ENCODE measurements at places on chromosomes 7 and 10. TPM values are rescaled to one million over a fixed set of nuclear protein-coding genes. Genes with fewer than 3 reads are reported as not detected.

Gene PRPS1L1
- not detected for polyA plus RNA-seq

Gene MLLT10
- polyA plus RNA-seq: 16.1 TPM

DNA sequence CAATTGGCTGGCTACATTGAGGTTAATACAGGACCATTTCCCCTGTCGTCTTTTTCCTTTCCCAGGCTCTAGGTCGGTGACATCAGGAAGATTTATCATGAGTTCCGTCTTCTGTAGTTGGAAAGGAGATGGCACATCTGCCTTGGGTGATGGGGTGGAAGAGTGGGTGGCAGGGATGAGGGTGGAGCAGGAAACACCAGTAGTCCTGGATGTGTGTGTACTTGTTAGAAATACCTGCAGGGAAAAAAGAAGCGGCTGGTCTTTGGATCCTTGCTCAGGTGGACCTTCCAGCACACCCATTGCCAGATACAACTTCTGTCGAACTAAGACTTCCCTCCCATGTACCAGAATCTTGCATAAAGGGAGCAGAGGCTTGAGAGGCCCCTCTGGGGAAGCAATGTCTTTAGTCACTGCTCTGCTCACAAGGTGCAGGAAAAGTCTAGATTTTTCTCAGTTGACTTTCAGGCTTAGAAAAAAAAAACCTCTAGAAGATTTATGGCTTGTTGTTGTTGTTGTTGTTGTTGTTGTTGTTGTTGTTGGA lies 516.8 kb upstream of the GALNT17 start:
- no peak for DNase-seq

GRCh38 chr7:136405931-136406777 lies 429.0 kb upstream of the MTPN start:
- peak; percentile 67 for DNase-seq

- no peak for DNase-seq
These were observed 25.2 kb upstream of the OTUD1 start for GRCh38 chr10:23413629-23414089.

- no peak for DNase-seq
These were observed 139.2 kb downstream of the LCOR start for GRCh38 chr10:96971324-96971723.

DNA sequence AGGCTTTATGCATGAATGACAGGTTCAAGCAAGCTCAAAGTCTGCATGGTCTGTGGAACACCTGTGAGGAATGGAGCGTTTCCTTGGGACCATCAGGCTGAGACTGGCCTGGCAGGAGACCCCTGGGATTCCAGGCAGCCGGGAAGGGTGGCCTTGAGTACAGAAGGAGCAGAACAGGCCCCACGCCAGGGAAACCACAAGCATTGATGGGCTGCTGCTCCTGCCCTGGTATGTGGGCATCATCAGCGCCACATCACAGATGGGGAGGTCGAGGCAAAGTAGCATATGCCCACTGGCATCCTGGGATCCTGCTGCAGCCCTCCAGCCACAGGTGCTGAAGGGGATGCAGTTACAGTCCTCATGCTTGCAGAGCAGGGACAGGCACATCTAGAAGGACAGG lies 40.9 kb downstream of the ANTXRL start:
- no peak for DNase-seq

Gene SLC16A12
- 0.23 TPM for polyA plus RNA-seq

GRCh38 chr10:125797994-125798662 lies 22.5 kb upstream of the MMP21 start:
- DNase-seq: no peak

DNA sequence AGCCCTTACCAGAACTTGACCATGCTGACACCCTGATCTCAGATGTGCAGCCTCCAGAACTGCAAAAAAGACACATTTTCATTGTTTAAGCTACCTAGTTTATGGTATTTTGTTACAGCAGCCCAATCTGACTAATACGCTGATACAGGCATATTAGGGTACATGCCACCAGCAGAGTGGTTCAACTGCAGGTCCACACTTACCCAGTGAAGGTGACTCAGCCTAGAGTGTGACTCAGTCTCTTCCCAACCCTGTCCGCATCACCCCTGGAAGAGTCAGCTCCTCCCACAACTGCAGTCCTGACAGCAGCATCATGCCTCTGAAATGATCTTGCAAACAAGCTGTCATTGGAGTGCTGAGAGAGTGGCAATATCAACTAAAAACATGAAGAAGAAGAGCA lies 30.8 kb upstream of the GOT1 start:
- DNase-seq: no peak

DNA sequence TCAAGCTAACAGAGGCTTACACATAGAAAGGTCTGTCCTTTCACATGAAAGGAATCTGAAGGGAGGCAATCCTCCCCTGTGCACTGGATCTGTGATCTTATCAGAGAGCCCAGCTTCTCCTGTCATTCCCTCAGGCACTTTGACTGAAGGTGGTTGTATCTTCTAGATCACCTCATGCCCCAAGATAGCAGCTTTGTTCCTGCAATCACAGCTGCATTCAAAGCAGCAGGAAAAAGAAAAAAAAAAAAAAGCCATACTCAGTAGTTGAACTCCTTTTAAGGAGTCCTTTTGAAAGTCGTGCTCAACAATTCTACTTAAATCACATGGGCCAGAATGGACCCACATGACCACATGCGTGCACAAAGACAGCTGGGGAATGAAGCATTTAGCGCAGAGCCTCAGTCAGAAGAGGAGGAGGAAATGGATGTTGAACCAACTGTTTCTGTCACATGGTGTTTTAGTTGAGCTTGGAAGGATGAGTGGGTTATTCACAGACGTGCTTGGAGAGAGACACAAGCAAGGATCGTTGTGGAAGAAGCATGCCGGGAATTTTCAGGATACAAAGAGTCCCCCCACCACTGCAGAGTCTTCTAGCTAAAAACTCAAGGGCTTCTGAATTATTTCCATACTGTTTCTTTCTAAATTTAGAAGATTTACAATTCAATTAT lies 13.0 kb upstream of the PFKP start:
- peak; percentile 71 for DNase-seq

- no peak for DNase-seq
These were observed 70.5 kb upstream of the ABI1 start for GRCh38 chr10:26931223-26931622.

- DNase-seq: no peak
These were observed 14.2 kb downstream of the LEP start for GRCh38 chr7:128255271-128255670.

Gene EGFR
- 5.5 TPM for polyA plus RNA-seq

DNA sequence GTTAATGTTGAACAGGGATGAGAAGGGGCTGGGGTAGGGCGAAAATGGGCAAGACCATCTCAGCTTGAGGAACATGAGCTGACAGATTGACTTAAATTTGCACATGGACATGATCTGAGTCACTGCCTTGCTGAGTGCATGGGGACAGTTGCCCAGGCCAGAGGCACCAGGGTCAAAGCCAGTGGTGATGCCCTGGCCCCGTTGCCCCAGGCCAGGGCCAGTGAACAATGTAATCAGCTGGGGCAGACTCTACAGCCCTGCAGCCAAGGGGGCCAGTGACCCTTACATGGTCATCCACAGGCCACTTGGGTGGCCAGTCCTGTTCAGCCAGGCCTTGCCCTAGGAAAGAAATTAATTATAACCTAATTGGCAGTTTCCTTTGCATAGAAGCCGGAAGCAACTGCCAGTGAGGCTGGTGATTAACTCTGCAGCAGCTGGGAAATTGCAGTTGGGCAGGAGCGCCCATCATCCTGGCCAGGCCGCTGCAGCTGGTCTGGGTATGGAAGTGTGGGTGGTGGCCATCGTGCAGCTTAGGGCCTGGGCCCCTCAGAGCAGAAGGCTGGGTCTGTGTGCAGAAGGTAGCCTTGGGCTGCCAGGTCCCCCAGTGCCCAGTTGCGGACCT lies 9.6 kb downstream of the RET start:
- DNase-seq: no peak

- no peak for DNase-seq
These were observed 3.2 kb downstream of the TCAF1 start for GRCh38 chr7:143898810-143899209.

Gene PTF1A
- not detected for polyA plus RNA-seq

Gene NXPH1
- not detected for polyA plus RNA-seq

DNA sequence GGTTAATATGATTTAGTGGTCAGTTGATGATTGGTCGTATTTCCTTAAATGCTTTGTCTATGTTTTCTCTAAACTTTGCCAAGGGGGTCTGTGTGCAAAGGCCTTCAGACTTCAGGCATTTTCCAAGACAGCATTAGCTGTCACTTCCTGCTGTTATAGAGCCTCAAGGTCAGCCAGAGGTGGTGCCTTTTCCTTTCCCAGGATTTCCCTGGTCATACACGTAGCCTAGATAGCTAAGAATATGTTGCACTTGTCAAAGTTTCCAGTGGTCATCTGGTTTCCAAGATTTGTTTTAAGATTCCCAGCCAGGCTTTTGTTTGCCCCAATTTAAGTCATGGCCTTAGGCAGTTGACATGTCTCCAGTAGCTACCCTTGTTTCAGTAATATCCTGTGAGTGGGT lies 133.2 kb upstream of the IGFBP3 start:
- no peak for DNase-seq

DNA sequence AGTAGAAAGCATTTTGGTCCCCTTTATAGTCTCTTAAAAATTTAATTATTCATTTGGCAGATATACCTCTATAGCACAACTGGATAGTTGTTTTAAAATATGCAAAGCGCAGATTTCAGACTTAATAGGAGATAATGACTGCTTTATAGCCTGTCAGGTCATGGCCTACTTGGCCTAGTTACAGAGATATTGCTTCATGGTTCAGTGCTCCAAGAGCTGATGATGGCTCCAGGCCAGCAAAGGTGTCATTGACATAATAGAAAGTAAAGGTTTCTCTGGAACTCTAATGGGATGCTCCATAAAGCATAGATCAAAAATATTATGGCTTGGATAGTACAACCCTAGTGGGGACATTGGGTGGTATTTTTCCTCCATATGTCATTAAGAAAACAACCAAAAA lies 285.7 kb downstream of the NXPH1 start:
- no peak for DNase-seq

DNA sequence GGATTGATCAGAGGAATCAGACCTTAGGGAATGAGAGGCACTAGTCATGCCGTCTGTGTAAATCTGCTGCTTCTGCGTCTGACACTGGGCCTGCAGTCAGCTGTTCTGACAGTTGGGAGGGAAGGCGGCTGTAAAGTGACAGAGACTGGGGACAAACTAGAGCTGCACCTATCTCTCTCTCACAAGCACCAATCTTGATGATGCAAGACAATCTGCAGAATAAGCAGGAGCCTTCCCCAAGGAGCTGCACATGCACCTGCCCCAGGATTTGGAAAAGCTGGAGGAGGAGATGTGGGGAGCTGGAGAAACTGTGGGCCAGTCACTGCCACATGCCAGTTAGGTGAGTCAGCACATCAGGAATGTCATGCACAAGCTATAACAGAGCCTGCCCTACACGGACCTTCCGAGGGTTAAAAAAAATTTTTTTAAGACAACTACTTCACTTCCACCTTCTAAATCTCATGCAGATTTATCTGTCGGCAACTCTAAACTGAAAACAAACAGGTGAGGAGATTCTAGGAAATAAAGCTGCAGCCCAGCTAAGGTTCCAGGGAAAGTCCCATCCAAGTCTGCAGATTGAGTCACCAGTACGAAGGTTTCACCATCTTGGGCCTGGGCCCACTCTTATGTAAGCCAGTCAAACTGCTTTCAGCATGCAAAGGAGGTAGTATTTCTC lies 39.2 kb downstream of the ENO4 start:
- peak; percentile 78 for DNase-seq

- DNase-seq: no peak
These were observed 529.8 kb upstream of the C7orf33 start for GRCh38 chr7:148060724-148061123.

DNA sequence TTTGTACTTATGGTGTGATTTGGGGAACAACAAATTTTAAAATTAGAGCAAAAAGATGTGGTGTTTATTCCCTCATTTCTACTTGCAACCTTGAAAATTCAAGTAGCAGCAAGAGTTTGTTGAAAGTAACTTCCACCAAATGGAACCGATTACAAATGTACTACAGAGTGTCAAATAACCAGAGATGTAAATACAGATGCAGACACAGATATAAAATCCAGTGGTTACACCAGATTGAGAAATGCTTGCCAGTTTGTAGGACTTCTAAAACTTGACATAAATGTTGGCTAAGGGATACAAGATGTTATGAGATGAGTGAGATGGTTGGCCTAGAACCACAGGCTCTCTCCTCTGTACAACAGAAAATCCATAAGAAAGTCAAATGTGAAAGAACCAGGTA lies 162.1 kb downstream of the DIP2C start:
- DNase-seq: no peak

GRCh38 chr10:93945819-93946218 lies 47.9 kb upstream of the PLCE1 start:
- DNase-seq: no peak

Measured in sigmoid colon (tissue), 7 donors.